ENCODE measurements at places on chromosomes 4 and X.

GRCh38 chr4:75909405-75909804, 7.2 kb upstream of the PPEF2 start:
- no peak for DNase-seq

DNA sequence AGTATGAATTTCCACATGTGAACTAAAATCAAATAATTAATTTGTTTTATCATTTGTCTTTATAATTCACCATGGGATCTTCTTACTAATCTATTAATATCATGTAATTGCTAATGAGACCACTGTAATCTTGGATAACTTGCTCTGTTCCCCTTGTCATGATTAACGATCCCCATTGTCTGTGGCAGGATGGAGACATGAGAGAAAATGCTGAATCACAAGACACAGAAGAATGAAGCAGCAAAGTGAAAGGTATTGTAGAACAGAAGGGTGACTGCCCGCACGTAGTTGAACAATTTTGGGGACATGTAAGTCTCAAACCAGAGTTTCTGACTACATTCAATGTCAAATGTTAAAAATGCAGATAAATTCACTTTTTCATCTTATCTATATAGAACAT, 135.2 kb downstream of the EPHA5 start:
- no peak for DNase-seq

- no peak for DNase-seq
Measured at GRCh38 chrX:50103866-50104566, 96.8 kb downstream of the AKAP4 start.

- no peak for DNase-seq
Measured at GRCh38 chrX:21412029-21412428, 37.8 kb downstream of the CNKSR2 start.

GRCh38 chrX:40104630-40104984, 6.8 kb upstream of the BCOR start:
- DNase-seq, result no peak

Data from NCI-H524 (cell line).